LNCaP clone FGC (cell line): ENCODE measurements at places on chromosomes 1 and 21.

DNA sequence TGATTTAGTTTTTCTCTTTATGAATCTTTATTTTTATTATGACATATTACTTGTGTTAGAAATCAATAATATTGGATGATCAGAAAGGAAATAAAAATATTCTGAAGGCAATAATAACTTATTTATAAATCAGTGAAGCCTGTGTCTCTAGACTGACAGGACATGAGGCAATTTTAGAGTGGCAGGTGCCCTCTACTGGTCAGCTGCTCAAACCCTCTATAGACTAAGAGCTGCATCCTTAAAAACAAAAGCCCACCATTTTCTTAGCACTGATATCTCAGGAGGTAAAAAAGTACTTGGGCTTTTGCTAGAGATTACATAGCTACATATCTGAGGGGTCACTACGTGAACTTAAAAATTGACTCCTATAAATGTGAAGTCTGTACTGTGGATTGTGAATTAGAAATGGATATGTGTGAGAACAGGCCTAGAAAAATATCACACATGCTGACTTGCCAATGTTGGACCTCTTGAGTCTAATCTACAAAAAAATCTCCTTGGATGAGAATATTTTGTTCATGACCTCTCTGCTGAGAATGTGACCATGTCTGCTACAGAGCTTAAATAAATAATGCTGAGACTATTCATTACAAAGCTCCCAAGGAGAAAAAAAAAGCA, 597.9 kb upstream of the ADAMTS5 start:
- DNase-seq: no peak

- DNase-seq: no peak
These were observed 45.8 kb downstream of the BCAR3 start for GRCh38 chr1:93635614-93636543.

DNA sequence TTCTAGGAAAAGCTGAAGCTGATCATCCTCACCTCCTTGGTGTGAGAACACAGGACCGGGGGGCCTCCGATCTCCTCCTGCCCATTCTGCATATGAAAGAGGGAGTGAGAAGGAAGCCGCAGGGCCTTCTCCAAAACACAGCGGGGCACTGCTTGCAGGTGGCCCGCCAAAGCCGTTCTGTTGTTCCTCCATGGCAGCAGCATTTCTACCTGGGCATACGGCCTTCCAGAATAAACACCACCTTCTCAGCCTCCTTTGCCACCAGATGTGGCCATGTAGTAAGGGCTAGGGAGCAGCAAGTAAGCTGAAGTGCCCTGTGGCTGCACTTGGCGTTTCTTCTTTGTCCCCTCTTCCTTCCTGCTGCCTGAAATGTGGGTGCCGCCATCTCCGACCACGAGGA, 214.9 kb downstream of the TOMM20 start:
- DNase-seq: no peak

GRCh38 chr1:162823771-162824525, 33.4 kb downstream of the HSD17B7 start:
- DNase-seq: no peak

- no peak for DNase-seq
These were observed 22.7 kb downstream of the INAVA start for GRCh38 chr1:200917291-200917817.

DNA sequence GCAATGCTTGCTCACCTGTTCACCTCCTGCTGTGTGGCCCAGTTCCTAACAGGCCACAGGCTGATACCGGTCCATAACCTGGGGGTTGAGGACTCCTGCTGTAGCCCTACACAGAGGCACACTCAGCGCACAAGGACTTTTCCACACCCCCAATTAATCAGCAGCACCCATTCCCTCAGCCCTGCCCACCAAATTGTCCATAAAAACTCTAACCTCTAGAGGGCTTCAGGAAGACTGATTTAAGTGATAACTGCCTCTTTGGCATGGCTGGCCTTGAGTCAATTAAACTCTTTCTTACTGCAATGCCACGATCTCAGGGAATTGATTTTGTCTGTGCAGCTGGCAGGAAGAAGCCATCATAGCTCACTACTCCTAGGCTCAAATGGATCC, 71.3 kb upstream of the MUTYH start:
- DNase-seq: no peak

DNA sequence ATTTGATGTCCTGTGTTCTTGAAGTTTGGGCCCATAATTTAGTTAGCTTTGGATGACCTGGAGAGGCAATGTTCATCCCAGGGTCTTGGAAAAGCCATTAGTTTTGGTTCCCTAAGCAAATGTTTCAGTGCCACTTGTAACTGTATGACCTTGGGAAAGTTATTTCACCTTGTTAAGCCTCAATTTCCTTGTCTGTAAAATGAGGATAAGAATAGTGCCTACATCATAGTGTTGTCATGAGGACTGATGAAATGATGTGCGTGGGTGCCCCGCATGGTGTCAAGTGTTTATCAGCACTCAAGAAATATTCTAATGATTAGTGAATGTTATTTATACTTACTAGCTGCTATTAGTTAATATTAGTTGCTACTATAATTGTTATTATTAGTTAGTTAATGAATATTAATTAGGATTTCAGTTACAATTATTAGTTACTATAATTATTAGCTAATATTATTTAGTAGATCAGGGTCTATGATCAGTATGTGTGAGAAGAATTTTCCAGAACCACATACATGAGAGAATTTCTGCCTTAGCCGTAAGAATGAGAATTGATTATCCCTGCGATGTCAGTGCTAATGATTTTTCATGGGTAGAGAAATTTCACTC, 1.9 kb downstream of the SH3BGR start:
- no peak for DNase-seq

DNA sequence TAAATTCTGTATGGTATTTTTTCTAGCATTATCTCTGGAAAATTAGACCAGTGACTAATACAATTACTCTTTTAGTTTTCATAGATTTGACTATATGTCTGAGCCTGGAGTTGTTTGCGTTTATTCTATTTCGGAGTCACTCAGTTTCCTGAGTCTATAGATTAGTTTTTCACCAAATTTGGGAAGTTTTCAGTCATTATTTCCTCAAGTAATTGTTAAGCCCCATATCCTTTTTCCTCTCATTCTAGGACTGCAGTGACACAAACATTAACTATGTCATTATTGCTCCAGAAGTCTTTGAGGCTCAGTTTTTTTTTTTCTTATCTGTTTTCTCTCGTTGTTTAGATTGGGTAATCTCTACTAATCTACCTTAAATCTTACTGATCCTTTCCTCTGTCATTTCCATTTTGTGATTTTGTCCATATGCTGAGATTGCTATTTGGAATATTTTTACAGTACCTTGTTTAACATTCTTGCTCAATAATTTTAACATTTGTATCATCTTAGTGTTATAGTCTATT, 886.2 kb downstream of the LTN1 start:
- no peak for DNase-seq

DNA sequence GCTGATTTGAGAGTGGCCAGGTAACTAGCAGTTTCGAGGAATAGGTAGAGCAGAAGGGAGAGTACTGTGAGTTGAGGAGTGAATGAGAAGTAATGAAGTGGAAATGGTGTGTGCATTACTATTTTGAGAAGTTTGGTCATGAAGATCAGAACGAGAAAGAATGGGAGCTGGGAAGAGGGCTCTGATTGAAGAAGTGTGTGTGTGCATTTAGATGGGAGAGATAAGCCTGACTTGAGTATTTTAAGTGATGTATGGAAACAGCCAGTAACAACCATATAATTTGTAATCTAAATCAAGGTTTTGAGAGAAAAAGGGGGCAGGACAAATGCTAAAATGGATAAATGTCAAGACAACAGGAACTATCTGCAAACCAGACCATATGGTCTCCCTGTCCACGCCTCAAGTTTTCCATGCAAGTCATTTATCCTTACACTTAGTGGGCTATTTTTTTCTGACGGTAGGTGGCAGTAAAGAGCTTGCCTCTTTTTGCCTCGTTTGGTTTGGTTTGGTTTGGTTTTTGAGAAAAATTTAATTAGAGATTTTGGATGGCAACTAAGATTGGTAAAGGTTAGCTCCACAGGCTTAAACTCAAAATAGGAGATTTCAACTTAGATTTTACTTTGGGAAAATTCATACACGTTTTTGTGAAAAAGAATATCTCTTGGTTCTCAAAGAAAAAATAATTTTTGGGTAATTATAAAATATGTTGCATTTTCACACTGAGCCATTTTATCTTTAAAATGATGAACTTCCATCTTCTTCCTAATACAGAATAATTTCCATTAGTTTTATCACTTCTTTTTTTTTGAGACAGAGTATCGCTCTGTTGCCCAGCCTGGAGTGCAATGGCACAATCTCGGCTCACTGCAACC, 9.5 kb upstream of the B3GALNT2 start:
- peak; percentile 56 for DNase-seq

GRCh38 chr1:27668808-27669723, 2.9 kb downstream of the IFI6 start:
- DNase-seq: no peak

GRCh38 chr1:240658312-240658960, 46.5 kb upstream of the GREM2 start:
- no peak for DNase-seq

DNA sequence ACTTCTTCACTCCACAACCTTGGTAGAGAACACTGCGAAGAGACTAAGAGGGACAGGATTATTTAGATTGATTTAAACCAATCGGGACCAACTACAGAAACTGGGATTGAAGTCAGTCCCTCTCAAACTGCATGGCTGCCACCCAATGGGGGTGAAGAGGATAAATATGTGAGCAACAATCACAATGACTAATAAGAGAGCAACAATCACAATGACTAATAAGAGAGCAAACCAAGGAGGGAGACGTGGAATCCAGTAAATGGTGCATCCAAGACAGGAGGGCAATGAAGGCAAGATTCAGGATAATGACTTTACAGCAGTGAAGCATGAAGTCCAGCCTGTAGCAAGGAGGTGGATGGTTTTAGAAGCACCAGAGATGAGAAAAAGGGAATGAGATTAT, 322.8 kb downstream of the TTLL7 start:
- no peak for DNase-seq

DNA sequence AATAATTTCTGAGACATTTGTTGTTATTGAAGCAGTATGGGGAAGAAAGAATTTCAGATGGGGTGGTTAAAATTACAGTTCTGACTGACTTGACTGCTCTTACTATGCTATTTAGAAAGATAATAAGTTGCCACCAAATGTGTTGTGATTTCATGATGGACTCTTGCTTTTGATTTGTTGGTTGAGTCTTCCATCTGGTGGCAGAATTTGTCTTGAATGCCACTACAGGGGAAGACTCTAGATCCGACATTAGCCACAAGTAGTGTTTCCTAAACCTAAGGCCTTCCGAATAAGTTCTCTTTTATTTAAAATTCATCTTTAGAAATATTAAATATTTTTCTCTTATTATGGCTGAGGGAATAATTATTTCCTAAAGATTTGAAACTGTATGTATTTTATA, 190.9 kb upstream of the ADGRL4 start:
- no peak for DNase-seq

- DNase-seq: no peak
These were observed 21.3 kb downstream of the TMCC2 start for GRCh38 chr1:205248793-205249601.

DNA sequence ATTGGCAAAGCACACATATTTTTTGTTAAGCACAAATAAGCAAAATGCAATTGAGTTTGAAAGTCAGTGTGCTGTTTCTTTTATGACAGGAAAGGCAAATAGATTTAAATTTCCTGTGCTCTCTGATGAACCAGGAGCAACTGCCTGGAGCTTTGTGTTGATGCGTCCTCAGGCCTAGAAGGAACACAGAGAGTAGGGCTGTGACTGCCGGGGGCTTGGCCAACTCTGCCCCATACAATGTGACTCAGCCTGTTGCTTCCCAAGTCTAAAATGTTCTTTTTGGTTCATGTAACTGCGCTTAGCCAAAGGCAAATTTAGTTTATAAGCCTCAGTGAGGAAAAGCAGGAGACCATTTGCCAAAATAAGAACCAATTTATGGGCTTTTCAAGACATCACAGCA, 37.5 kb downstream of the TOR1AIP2 start:
- no peak for DNase-seq

DNA sequence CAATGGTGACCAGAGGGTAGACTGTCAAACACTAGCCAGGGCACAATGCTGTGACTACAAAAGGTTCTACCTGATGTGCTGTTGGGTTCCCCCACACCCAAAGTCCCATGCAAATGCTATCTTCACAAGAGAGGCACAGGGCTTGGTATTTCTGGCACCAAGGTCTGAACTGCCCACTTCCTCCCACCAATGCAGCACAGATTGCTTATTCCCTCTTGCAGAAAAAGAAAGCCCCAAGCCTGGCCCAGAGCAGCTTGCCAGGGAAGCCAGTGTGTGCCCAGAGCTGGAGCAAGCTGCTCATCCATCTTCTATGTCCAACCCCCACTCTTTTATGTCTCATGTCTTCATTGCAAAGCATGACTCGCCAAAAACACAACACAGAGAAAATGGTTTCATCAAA, 149.4 kb upstream of the CAMK1G start:
- DNase-seq: no peak
